ENCODE measurements at places on chromosomes 6 and 20.

GRCh38 chr20:63447320-63447719, 25.1 kb downstream of the KCNQ2 start:
- DNase-seq, result no peak

- no peak for DNase-seq
Measured at GRCh38 chr20:4451487-4452081, 270.1 kb upstream of the PRND start.

- no peak for DNase-seq
Measured at GRCh38 chr6:161029195-161029809, 37.7 kb downstream of the MAP3K4 start.

GRCh38 chr20:18637224-18637623, 49.4 kb downstream of the DTD1 start:
- no peak for DNase-seq

DNA sequence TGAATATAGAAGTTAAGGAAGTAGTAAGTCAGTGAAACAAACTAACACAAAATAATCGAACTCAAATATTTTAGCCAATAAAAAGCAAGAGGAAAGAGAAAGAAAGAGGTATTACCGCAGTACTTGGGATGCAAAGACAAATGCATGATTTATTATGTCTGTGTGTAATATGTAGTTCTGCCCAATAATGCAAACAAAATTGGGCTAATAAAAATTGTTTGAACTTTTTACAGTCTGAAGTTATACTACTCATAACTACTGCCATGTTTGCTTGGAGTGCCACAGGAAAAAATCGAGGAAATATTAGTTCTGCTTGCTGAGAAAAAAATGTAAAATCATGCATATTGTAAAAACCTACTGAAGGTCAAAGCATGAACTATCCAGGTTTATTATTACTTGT, 360.3 kb upstream of the KCNQ5 start:
- no peak for DNase-seq

DNA sequence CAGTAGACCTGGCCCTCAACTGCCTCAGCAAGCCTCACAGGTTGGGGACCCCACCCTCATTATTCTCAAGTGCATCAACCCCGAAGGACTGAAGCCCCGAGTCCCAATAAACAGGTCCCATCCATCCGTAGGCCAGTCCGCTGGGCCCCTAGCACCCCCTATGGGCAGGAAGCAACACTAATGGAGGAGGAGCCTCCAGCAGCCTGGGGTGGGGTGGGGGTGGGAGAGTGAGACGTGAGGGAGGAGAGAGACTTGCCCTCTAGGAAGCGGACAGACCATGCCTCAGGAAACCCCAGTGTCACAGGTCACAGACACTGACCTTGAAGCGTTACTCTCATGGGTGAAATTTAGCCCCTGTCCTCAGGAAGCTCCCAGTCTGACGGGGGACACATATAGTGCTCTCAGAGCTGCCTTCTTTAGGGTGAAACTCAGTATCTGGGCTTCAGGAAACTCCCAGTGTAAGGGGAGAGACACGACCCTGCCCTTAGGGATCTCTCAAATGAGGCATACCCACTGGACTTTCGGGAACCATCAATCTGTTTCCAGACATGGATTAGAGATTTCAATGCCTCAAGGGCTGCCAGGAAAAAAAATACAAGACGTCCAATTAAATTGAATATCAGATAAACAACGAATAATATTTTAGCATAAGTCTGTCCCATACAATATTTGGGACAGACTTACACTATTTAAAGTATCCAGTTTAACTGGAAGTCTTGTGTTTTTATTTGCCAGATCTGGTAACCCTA, 125.8 kb downstream of the MRPL14 start:
- peak; percentile 22 for DNase-seq

DNA sequence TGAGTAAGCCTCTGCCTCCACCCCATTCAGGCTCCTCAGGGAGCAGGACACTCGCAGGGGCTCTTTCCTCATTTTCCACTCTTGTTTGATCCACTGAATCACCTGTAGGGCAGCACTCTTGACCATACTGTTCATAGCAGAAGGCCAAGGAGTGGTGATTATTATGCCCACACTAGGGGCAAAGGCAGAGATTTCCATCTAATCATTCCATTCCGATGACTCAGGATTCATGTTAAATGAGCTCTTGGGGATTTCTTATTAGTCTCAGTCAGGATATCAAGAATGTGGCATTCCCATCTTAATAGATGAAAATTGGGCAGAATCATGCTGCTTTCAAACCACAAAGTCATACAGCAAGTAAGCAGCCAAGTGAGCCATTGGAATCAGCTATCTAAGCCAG, 101.9 kb upstream of the MOCS1 start:
- no peak for DNase-seq

DNA sequence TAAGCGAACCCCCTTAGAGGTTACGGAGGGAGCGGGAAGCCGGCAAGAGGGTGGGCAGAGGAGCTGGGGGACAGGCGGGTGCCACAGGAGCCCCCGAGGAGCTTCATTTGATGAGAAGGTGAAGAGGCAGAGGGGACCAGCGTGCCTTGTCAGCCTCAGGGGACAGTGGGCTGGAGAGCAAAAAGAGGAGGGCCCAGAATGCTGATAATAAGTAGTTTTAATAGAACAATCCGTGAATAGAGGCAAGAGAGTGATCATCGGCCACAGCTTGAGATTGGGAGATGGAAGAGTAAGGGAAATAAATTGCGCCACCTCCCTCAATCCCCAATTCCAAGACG, 1.3 kb downstream of the COL19A1 start:
- DNase-seq, result no peak

Data from activated T-helper 2 cell treated with anti-CD3 and anti-CD28 coated beads, Interferon-gamma antibody, Interleukin-2, Interleukin-4, amounts not matched to agents 10 μg/mL and 5 μg/mL and 100 μg/mL, durations not matched to agents 14 hours and 24 hours and 36 hours (primary cell).